Right renal pelvis (tissue), 4 donors: ENCODE measurements at places on chromosomes 6 and 20. TPM values are rescaled to one million over a fixed set of nuclear protein-coding genes. Genes with fewer than 3 reads are reported as not detected.
A peak's percentile ranks its signal among the peaks of the same experiment; 100 is the strongest.

DNA sequence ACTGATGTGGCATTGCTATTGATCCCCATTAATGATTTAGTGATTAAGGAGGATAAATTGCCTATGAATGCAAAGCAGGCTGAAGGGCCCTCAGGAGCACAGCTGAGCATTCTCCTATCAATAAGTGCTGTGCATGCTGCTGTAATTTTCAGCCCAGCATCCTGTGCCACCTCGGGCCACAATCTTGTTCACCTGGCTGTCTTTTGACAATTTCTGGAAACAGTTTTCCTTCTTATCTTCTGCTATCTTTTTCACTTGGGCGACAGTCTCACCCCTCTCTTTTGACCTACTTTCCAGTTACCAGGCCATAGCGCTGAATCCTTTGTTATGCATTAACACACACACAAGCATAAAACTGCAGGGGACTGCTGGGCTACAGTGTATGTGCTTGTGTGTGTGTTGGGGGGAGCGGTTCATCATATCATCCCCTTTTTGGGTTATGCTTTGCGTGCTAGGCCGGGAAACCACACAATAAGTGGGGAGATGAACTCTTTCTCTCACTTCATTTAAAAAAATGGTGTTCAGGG lies 60.2 kb downstream of the F13A1 start:
- no peak for DNase-seq

DNA sequence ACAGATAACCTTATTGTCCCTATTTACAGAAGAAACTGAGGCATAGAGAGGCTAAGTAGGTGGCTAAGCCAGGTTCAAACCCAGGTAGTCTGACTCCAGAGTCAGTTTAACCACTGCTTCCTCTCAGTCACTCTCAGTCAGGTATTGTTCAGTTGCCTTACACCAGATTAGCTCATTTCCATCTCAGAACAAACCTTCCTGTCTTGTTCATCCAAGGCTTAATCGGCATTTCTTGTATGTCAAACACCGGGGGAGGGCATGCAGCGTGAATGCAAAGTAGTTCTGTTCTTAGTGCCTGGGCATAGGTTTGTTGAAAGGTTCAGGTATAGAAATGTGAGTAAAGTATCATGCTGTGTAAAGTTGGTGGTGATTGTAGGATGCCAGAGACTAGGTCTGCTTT lies 51.7 kb downstream of the CTNNBL1 start:
- DNase-seq = no peak

DNA sequence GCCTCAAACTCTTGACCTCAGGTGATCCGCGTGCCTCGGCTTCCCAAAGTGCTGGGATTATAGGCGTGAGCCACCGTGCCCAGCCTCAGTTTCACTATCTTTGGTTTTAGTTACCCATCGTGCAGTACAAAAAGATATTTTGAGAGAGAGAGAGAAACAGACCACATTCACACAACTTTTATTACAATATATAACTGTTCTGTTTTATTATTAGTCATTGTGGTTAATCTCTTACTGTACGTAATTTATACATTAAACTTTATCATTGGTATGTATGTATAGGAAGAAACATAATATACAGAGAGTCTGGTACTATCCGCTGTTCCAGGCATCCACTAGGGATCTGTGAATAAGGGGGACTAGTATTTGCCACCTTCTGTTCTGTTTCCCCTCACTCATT lies 29.4 kb upstream of the TAF8 start:
- DNase-seq = no peak

DNA sequence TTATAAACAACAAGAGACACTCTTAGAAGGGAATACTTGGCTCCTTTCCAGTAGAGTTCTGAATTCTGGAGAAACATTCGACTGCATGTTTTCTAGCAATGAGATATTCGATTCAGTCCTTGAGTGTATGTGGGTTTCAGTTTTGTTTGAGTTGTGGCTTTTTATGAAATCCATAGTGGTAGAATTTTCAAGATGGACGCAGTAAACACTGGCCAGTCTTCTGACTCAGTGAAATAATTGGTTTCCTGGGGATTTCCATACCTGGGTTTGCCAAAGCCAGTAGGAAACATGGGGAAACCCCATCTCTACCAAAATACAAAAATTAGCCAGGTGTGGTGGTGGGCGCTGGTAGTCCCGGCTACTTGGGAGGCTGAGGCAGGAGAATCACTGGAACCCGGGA lies 273.5 kb upstream of the PLCB4 start:
- DNase-seq = no peak

- no peak for DNase-seq
Measured at GRCh38 chr20:22601361-22602141, 17.2 kb upstream of the FOXA2 start.

DNA sequence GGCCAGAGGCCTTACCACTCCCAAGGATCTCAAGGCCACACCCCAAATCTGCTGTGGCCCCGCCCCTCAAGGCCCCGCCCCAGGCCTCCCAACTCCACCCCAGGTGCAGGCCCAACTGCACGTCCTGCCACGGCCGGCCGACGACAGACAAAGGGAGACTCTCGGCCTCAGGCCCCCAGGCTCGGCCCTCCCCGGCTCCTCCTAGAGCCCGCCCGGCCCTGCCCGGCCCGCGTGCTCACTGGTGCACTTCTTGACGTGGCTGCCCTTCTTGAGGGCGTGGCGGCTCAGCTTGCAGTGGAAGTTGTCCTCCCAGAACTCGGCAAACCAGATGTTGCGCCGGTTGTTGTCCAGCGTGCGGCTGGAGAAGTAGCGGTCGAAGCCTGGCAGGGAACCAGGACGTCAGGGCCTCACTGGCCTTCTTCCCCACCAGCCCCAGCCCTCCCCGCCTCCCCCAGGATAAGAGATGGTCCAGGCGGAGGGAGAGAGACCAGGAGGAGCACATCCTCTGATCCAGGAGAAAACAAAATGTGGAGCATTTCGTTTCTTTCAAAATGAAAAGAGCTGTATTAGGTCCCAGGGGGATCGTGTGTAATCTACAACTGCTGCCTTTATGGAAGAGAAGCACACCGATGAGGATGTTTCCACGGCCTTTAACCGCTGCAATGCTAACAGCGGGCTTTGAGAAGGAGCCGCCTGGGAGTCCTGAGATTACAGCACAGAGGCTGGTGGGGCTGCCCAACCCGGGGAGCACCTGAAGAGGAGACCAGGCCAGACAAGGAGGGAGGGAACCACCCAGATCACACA lies 89.4 kb downstream of the GRM4 start:
- peak; percentile 50 for DNase-seq

DNA sequence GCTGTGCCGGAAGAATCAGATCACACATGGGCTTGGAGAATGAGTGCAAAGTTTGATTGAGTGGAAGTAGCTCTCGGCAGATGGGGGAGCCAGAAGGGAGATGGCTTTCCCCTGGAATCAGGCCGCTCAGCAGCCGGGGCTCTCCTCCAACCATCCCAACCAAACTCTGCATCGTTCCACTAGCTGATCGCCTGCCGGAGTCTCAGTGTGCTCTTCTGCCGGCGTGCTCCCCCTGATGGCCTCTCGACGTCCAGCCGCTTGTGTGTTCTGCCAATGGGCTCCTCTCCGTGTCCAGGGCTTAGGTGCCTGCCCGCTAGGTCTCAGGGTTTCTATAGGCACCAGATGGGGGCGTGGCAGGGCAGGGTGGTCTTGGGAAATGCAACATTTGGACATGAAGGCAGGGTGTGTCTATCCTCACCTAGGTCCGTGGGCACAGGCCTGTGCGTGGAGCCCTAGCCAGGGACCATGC lies 4.9 kb upstream of the BIRC7 start:
- no peak for DNase-seq

DNA sequence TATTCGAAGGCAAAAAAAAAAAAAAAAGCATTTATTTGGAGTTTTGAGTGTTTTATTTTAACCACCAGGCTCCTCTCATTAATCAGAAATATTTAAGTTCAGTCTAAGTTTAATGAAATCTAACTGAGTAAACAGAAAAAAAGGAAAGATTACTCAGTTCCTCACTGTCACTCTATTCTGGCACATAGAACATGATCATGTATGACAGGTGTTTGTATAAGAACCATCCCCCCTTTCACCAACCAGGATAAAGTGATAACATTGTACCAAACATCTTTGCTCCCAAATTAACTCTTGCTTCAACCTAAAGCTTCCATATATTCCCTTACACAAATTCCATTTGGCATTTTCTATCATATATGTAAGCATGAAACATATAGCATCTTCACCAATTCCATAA lies 176.2 kb upstream of the HSF2 start:
- no peak for DNase-seq

- no peak for DNase-seq
Measured at GRCh38 chr6:159871241-159871640, 19.5 kb upstream of the MAS1 start.

GRCh38 chr6:29655658-29656057 lies 1.2 kb upstream of the MOG start:
- no peak for DNase-seq

DNA sequence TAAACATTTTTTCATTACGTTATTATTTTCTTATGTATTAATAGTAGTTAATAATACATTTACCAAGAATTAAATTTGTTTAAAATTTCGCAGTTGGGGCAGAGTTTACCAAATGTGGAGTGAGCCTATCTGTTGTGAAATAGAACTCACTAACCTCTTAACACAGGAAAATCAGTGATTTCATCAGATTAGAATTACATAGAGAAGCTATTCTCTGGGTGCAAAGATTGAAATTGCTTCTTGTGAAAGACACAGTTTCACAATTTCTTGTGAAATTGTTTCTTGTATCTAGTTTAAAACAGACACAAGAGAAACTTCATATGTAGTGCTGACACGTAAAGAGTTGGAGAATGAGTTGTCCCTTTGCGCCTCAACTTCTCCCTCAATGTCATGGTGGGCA lies 69.4 kb upstream of the PRL start:
- no peak for DNase-seq

DNA sequence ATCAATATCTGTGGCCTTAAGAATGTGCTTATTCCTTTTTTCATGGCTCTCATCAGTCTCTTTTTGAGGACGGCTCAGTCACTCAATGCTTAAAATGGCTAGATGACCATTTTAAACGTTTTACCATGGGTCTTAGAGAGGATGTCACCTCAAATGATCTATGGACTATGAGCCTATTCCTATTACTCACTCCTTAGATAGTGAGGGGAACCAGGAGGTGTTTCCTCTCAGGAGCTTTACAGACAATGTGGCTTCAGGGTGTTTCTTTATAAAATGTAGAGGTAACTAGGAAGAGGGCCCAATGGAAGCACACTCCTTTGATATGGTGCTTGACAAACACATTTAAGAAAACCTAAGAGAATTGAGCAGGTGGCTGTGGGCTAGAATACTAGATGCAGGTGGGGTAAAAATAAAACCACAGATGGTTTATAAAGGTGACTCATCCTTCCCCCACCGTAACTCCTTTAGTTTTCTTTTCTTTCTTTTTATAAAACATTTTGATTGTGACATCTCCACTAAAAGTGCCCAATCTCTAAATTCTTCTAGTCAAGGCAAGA lies 1.5 kb upstream of the TMEM200A start:
- no peak for DNase-seq

GRCh38 chr6:13421425-13422059 lies 65.9 kb downstream of the GFOD1 start:
- DNase-seq = no peak

- no peak for DNase-seq
Measured at GRCh38 chr6:53529324-53530036, 15.4 kb downstream of the GCLC start.

DNA sequence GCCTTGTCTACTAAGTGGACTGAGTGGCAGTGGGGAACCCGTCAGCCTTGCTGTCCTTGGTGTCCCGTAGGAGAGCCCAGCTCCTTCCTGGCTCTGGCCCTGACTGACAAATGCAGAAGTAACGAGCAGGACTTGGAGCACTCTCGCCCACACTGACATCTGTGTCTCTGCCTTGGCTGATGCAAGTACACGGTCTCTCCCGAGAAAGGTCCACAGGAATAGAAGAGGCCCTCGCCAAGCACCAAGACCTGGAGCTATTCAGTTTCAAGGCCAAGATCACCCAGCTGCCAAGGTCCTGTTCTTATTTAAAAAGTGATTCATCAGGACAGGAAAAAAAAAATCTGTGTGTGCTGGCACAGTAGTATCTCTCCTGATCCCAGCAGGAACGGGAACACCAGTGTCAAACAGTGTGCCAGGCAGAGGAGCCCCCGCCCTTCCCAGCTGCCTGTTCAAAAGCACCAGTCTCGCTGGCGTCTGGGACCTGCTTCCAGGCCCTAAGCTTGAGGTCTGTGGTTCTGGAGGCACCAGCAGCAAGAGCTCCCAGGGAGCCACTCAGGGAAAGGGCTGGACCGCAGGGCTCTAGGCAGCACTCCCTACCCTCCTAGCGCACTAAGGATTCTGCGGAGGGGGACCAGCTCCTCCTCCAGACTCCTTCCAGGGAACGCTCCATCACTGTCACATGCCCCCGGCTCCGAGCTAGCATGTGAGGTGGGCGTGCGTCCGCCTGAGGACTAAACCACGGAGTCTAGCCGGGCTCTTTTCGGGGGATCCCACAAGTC lies 376.9 kb downstream of the RNGTT start:
- no peak for DNase-seq

DNA sequence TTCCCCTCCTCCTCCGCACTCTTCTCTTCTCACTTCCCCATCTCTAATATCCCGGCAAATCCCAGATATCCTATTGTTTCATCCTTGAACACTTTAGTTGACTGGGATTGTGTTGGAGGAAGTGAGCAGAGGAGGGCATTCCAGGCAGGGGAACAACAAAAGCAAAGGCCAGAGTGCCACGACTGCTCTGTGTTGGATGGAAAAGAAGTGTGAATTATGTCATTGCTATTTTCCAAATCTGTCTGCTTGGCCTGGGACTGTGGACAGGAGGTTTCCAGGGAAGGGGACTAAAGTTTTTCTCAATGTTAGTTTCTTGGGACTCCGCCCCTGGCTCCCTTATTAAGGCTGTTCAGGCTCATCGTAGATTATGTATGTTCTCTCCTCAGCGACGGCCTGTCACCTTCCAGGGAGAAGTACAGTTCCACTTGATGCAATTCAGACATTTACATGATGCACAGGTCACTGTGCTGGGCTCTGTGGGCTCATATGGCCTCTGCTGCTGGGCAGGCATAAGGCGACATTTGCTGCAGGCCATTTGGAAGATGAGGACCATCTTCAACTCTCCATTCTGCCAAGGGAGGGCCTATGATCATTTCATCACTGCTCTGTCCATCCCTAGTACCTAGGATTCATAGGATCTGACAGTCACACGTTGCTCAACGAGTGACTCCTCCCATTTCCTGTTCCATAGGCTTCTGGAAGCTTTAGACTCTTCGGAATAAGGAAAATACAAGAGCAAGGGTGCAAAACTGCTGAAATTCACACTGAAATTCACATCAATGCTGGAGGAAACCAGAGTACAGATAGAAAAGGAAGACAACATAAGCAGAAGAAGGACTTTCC lies 99.1 kb upstream of the KCNK16 start:
- no peak for DNase-seq

GRCh38 chr6:168088161-168089053 lies 9.4 kb upstream of the FRMD1 start:
- peak; percentile 92 for DNase-seq

GRCh38 chr6:168514216-168514615 lies 73.2 kb downstream of the SMOC2 start:
- DNase-seq = no peak

The ZC2HC1B gene
- 0.22 TPM for polyA plus RNA-seq

The PAK5 gene
- polyA plus RNA-seq = 0.55 TPM

The SNAP25 gene
- polyA plus RNA-seq = 6.8 TPM

The GSTA2 gene
- polyA plus RNA-seq = not detected
